Ureter (tissue), 1 donor: ENCODE measurements at places on chromosomes 11 and 22.

DNA sequence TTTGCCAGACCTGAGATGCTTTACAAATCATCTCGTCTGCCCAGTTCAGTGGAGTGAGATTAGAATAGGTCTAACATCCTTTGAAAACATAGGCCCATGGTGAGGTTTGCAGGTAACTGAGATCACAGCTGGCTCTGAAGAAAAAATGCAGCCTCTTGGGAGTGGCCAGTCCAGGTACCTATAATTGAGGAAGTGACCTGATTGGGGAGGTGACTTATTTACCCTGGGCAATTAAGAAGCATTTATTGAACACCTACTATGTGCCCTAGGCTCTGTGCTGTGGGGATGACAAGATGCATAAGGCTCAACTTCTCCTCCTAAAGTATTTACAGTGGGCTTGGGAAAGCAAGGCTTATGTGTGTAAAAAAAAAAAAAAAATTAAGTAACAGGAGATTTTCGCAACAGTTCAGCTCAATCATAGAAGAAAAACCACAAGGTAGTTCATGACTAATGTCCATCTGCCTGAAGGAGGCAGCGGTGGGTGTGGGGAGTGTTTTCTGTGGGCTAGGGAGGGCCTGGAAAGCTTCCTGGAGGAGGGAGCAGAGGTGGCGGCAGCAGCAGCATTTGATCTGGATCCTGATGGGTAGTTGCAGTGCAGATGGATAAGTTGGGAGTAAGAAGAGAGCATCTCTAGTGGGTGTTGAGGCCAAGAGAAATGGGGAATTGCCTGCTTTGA lies 16.1 kb downstream of the MICAL2 start:
- no peak for DNase-seq

DNA sequence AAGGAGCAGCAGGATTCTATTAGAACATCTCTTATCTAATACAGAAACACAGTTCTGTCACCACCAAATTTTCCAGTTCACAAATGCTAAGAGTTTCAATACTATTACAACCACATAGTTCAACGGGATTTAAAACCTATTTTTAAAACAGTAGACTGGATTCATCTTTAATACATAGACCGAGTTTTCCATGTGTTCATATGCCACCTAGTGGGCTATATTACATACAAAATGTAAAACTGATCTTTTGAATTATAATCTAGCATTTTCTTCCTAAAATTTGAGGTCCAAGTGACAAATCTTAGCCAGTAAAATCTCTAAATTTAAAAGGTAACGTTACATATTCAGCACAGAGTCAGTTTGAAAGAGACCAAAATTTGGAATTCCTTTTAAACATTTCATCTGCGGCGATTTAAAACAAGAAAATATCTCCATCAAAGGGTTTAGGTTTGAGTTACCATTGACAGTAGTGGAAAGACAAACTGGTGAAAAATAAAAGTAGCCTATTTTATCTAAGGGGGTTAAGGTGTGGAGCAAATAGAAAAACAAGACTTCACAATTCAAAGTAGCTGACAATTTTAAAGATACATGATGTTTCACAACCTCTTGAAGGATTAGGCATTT lies 269.3 kb upstream of the MPPED2 start:
- no peak for DNase-seq

- no peak for DNase-seq
These were observed 53.1 kb downstream of the ZBTB44 start for GRCh38 chr11:130261571-130261970.

- no peak for DNase-seq
These were observed 29.6 kb upstream of the FJX1 start for GRCh38 chr11:35588627-35589026.

DNA sequence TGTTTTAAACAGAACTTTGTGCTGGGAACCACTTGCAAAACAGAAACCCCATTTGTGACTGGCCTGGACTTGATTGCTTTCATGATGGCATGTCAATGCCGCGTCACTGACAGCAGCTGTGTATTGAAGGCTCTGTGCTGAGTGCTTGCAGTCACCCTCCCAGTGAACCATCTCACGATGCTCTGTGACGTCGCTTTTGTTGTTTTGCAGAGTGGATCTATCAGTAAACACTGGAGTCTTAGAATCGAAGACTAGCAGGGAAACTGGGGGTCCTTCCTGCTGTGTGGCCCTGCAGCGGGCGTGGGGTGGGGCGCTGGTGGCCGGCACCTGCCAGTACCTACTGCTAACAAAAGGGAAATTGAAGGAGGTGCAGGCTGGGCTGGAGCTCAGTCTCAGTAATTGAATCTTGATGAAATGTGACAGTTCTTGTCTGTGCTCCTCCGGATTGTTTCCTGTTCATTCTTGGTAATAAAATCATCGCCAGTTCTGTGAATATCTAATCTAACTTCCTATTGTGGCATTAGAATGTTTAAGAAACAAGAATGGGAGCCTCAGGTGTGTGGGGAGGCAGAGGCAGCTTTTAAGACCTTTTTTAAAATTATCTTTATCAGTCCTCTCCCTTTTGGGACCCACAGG lies 50.5 kb upstream of the PARVG start:
- DNase-seq: no peak

DNA sequence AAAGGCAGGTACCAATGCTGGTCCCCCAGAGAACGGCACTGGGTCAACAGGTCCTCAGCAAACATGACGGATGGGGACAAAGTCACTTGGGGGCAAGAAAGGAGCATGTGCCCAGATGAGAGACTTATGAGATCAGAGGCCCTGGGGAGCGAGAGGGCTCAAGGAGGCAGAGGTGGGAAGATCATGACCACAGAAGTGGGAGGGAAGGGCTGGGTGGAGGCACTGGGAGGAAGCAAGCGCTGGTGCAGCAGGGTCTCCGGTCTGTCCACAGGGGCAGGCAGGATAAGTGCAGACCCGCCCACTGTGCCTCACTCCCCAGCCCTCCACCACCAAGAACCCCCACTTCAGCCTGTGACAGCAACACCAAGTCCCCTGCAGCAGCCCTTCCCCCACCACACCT lies 10.9 kb downstream of the ELFN2 start:
- DNase-seq: no peak

GRCh38 chr22:28920757-28921584 lies 37.6 kb downstream of the ZNRF3 start:
- DNase-seq: no peak

DNA sequence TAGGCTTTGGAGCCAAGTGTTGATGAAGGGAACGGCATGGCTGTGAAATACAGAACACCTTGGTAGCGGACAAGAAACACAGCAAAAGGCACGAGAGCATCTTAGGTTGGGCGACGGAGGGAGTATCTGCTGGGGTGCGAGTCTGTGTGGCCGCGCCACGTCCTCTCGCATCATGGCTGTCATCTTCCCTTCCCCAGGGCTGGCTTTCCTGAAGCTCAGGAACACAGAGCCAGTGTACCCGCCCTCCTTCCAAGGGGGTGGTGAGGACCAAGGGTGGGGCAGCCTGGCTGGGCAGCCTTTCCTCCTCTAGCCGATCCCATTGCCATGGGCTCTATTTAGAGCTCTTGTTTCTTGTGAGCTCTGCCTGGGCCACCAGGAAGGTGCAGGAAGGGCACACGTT lies 154.4 kb downstream of the FEZ1 start:
- no peak for DNase-seq

DNA sequence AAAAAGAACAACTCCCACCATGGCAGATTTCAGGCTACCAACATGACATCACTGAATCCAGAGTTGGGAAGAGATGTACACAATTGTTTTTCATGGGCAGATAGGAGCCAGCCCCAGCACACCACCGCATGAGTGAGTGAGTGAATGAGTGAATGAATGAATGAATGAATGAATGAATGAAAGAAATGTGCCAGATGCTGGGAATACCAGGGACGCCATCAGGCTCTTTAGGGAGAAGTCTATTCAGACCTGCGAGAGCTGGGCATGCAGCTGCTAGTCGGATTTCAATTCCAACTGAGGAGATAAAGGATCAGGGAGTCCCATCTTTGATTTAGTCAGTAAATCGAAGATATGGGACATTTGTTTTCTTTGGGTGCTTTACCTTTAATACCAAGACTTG lies 15.3 kb upstream of the FAM83F start:
- no peak for DNase-seq

DNA sequence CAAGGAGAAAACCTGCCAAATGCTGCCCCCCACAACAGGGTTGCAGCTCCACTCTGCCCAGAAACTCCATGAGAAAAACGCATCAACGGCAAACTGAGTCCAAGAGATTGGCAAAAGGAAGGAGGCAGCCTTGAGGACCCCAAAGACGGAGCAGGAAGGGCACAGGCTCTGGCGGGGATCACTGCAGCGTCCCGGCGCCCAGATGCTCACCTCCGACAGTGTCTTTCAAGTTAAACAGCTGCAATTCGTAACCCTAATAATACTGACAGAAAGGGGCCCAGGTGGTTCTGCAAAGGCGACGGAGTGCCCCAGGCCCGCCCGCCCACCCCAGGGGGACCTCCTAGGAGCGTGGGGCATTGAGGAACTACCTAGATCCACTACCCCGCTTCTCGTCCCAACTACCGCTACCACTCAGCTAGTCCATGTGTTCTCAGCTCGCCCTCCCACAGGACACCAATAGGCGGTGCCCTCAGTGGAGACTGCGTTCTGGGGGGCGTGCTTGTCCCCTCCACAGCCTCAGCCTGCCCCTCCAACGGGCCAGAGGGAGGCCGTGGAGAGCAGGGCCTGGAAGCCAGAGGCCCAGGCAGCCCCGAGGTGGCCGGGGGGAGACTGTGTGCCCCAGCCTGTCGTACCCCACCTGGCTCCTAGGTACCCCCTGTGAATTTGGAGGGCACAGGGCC lies 127.4 kb downstream of the PHF21B start:
- DNase-seq: no peak

DNA sequence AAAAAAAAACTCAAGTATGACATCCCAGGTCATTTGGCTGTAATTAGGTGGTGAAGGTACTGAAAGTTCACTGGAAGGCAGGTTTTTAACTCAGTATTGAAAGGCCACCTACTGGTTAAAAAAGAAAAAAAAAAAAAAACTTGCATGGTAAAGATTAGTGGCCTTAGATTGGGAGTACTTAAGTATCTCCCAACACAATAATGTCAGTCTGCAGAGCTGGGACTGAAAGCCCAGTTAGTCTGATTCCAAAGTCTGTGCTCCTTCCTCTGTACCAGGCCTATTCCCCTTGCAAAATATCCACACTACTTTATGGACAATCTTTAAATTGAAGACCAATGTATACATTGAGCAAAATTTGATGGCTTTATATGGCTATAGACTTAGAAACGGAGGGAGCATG lies 85.5 kb downstream of the NOX4 start:
- no peak for DNase-seq

DNA sequence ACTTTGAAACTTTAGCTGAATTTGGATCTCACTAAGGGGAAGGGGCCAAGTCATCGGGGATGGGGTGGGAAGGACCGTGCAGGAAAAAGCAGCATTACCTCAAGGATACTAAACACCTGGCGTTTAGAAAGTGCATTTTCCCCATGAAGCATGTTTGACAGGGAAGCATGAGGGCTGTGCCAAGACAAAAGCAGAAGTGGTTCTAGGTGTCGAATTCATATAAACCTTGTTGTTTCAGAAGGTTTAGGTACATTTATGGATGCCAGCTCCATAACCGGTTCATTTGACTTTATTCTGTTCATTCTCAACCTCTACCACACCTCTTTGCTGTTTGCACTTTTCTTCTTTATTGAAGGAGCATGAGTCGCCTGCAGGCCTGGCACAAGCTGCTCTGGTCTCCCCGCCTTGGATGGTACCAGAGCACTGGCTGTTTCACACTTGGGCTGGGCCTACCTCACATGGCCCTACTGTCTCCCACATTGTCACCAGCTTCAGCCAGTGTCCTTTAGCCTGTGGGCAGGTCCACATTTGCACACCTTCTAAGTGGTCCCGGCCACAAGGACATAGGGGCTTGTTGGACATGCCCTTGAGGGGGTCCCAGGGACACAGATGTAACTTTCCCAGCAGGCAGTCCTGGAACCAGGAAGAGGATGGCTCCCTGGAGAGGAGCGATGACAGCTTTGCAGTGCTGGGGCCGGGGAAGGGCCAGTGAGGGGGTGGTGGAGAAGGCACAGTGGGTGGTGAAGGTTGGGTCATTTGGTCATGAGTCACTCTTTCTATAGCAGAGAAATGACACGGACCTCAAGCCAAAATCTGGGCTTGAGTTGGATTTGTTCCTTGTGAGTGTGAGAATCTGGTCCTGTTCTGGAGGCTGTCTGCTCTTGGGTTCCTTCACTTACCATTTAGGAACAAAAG lies 3.2 kb upstream of the ST14 start:
- no peak for DNase-seq

GRCh38 chr11:19723572-19724342 lies 11.1 kb downstream of the NAV2 start:
- peak; percentile 59 for DNase-seq

- DNase-seq: no peak
These were observed 9.9 kb downstream of the IGF2 start for GRCh38 chr11:2129308-2129698.

DNA sequence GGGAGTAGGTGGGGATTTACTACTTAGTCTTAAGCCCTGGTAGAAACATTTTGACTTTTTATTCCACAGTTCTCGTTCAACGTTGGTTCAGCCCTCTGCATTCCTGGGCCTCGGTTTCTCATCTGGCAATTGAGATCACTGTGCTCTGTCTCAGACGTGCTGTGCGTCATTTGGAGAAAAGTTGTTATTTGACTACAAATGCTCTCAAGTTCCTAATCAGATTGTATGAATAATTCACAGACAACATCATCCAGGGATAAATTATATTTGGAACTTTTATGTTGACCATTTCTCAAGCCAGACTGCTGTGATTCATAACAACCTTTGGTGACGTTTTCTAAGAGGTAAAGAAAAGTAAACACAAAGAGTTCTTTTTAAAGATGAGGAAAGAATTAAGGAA lies 69.2 kb downstream of the BLID start:
- no peak for DNase-seq

- DNase-seq: no peak
These were observed 55.2 kb downstream of the FLRT1 start for GRCh38 chr11:64090806-64091516.

DNA sequence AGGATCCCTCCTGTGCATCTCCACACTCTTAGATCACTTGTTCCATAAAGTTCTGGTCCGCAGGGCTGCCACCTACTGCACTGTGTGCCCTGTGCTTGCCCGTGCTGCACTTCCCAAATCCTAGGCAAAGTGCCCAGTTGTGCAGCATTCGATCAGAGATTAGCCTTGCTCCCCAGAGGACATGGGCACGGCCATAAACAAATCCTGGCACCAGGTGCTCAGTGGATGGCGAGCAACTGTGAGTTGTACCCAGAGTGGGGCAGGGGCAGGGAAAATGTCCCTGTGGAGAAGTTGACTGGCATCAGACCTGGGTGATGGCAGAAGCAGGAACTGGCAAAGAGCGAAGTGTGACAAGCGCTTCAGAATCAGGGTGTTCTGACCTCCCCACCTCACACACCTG lies 4.7 kb downstream of the FADS2 start:
- no peak for DNase-seq

GRCh38 chr11:12292766-12293165 lies 84.6 kb upstream of the PARVA start:
- DNase-seq: no peak

GRCh38 chr11:14904745-14905103 lies 12.7 kb upstream of the CYP2R1 start:
- DNase-seq: peak; percentile 86

- no peak for DNase-seq
These were observed 656.1 kb downstream of the OPCML start for GRCh38 chr11:132876239-132876638.
